GM12864 (cell line): ENCODE measurements at places on chromosomes 12 and 14.

DNA sequence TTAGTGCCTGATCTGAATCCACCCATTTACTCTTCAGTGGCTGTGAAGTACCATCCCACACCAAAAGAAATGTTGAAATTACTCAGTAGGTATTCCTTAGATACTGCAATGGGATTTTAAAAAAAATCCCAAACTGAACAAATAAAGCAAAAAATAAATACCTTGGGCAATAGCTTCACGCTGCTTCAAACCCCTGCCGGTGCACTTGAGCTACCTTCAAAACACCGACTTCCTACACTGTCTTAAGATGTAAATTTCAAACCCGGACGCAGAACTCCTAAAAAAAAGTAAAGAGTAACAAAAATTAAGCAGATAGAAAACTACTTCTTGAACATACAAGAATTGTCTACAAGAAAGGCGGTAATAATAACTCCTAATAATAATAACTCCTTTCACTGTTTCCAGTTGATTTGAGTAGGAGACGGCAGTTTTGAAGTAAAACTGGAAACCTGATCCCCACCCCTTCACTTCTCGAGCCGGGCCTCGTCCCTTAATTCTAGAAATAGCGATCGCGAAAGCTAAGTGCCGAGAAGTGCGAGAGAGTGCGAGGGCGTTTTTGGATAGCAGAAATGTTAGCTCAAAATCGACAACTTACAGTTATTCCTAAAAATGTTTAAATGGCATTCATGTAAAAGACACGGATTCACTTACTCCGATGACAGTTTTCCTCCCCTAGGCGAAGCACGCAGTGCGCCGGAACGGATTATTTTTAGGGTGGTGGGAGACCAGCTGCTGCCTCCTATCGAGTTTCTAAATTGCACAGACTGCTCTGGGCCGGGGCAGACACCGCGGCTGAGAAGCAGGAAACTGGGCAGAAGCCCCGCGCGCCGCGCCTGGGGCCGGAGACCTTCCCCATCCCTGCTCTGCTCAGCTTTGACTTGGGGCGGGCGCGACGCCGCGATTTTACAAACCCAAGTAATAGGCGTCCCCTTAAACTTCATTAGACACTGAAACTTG, at the start of gene ABCC9:
Gene ABCC9 (minus strand): TSS at position 878 of the 957 bp plus-strand sequence. CDS start 4,752 bp downstream, outside the sequence.
- no peak for DNase-seq

GRCh38 chr12:102728506-102729242, 188.4 kb downstream of the PAH start:
- peak; percentile 43 for DNase-seq

DNA sequence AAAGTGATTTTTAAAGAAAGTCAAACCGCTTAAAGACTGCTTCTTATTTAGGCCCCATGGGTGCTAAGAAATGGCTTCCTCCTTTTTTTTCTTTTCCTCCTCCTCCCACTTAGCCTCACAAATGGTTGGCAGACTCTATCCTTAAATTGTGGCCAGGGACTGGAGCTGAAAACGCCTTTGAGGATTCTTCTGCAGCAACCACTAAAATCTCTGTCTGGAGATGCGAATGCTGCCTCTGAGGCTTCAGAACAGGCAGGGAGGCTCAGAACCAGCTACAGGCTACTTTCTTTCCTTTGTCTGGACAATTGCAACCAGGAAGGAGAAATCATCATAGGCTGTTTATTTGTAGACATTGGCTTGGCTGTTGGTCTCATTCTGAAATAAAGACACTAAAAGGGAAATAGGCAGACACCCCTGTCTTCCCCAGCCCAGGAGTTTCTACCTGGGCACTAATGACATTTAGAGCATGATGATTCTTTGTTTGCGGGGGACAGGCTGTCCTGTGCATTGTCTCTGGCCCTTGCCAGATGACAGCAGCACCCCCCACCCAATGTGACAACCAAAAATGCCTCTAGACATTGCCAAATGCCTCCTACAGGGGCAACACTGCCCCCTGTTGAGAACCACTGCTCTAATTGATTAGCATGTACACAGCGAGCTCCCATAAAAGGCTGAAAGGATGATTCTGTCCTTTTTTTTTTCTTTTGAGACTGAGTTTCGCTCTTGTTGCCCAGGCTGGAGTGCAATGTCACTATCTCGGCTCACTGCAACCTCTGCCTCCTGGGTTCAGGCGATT, 50.3 kb downstream of the MAP1LC3B2 start:
- DNase-seq, result no peak

GRCh38 chr14:101072070-101072469, 168.5 kb upstream of the RTL1 start:
- DNase-seq, result no peak

- no peak for DNase-seq
Measured at GRCh38 chr12:58877243-58877743, 43.0 kb downstream of the LRIG3 start.

DNA sequence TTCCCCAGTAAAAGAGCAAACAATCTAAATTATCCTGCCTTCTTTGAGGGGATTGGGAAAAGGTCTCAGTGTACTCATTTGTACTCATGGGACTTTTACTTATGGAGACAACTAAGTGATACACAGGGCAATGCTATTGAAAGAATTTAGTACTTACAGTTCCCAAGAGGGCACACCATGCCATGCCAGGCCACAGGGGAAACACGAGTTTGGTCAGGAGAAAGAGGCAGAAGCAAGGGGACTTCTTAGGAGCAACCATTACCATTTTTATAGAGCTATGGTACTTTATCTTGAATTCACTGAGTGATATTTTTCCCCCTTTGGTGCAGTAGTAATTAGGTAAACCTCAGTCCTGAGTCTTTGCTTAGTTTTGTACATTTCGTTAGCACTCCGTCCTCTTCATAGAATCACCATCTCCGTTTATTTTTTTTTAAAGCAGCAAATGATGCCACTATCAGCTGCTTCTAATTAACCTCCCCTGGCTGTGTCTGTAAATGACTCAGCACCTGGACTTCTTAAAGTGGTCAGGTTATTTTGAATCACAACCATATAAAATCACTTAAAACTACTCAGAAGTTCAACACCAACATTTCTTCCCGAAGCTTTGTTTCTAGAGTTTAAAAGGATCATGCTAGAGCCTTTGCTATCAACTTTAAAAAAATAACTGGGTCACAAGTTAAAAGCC, 5.9 kb upstream of the WASHC3 start:
- no peak for DNase-seq

DNA sequence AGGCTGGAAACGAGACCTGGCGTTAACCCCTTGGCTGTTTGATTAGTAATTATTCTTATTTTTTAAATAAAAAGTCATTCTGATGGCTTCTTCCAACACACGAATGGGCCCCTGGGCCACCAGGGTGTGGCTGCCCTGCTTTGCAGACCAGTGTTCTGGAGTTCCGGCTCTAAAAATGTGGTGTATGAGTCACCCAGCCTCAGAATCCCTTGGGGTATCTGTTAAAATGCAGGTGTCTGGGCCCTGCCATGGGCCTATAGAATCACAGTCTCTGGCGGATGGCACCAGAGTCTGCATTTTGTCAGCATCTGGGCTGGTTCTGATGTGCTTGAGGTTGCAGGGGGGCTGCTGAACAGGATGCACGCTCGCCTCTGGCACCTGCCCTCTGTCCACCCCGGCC, 2.5 kb upstream of the PSMC1 start:
- no peak for DNase-seq

DNA sequence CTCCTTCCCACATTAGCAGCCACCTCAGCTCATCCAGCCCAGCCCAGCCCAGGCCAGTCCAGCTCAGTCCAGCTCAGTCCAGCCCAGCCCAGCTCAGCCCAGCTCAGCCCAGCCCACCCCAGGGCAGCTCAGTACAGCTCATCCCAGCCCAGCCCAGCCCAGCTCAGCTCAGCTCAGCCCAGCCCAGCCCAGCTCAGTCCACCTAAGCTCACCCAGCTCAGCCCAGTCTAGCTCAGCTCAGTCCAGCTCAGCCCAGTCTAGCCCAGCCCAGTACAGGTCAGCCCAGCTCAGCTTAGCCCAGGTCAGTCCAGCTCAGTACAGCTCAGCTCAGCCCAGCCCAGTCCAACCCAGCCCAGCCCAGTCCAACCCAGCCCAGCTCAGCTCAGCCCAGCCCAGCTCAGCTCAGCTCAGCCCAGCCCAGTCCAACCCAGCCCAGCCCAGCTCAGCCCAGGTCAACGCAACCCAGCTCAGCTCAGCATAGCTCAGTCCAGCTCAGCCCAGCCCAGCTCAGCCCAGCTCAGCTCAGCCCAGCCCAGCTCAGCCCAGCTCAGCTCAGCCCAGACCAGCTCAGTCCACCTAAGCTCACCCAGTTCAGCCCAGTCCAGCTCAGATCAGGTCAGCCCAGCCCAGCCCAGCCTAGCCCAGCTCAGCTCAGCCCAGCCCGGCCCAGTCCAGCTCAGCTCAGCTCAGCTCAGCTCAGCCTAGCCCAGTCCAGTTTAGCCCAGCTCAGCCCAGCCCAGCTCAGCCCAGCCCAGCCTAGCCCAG, 63.0 kb downstream of the TMEM121 start:
- DNase-seq, result no peak

DNA sequence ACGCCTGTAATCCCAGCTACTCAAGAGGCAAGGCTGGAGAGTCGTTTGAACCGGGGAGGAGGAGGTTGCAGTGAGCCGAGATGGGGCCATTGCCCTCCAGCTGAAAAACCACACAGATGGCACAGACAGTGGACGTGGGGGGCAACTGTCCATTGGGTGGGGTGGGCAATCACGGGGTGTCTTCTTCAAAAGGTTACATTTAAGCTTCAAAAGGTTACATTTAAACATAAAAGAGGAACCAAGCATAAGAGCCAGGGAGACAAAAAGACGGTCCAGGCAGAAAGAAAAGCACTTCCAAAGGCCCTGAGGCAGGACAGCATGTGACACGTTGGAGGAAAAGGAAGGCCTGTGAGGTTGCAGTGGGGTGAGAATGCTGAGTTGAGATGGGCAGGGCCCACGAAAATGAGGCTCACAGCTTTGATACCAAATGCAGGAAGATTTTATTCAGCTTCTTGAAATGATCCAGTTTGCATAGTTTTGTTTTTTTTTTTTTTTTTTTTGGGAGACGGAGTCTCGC, 10.7 kb downstream of the SCARB1 start:
- no peak for DNase-seq

GRCh38 chr12:118773956-118774723, 207.2 kb upstream of the SRRM4 start:
- DNase-seq, result no peak

DNA sequence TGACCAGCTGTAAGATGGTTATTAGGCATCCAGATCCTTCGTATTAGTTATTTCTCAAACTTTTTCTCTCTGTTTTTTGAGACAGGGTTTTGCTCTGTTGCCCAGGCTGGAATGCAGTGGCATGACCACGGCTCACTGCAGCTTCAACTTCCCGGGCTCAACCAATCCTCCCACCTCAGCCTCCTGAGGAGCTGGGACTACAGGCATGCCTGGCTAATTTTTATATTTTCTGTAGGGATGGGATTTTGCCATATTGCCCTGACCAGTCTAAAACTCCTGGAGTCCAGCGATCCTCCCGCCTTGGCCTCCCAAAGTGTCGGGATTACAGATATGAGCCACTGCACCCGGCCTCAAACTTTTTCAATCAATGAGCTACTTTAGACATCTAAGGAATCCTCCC, 33.1 kb downstream of the FZD10 start:
- no peak for DNase-seq

GRCh38 chr12:81888106-81888740, 129.1 kb upstream of the PPFIA2 start:
- no peak for DNase-seq

DNA sequence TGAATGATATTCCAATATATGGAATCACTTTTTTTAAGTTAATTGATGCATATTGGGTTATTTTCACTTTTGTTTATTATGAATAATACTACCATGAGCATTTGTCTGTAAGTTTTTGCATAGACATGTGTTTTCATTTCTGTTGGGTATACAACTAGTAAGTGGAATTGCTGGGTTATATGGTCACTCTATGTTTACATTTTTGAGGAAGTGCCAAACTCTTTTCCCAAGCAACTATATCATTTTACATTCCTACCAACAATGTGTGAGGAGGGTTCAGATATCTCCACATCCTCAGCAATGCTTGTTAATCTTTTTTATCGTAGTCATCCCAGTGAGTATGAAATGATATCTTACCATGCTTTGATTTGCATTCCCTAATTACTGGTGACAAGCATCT, 64.0 kb downstream of the MON2 start:
- DNase-seq, result no peak

- no peak for DNase-seq
Measured at GRCh38 chr14:106507354-106507753, 981.0 kb downstream of the TMEM121 start.

GRCh38 chr12:119593578-119594398, at the start of gene TMEM233:
Gene TMEM233 (plus strand): TSS chr12:119593774. CDS start chr12:119593849, 75 bp downstream.
- no peak for DNase-seq

GRCh38 chr14:102396521-102396920, 33.8 kb downstream of the TECPR2 start:
- DNase-seq, result no peak

DNA sequence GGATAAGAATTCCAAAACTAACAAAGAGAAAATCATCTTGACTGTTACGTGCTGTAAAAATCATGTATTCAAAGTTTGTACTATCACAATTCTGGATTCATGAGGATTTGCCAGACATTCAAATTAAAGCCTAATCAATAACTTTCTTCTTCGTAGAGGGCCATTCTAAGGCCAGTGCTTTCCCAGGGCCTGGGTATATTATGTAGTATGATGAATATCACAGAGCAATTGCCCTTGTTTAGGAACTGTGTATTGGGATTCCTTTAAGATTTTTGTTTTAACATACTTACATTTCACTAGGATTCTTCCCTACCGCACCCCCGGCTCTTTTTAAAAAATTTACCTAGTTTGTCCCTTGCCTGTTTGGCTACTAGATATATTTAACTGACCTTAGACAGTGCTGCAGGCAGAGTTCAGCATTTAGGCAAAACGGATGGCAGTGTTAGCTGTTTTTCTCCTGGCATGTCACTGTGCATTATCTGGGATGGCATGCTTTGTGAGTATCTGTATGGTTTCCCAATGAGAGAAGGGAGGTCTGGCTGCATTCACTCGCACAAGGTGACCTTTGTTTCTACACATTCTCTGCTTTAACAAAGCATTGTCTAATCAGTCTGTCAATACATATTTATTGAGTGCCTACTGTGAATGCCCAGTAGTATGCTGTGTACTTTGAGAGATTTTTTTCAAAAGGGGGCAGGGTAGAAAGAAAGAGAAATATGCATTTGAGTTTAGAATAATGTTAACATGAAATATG, 63.3 kb downstream of the ERC1 start:
- DNase-seq, result no peak

GRCh38 chr12:31205054-31205453, 120.9 kb downstream of the SINHCAF start:
- DNase-seq, result peak; percentile 12

- no peak for DNase-seq
Measured at GRCh38 chr12:106973545-106973944, 13.4 kb downstream of the MTERF2 start.

GRCh38 chr14:51185754-51186153, 54.3 kb upstream of the TMX1 start:
- DNase-seq, result peak; percentile 63
